Dermis lymphatic vessel endothelial cell (primary cell): ENCODE measurements at places on chromosomes 11 and 22. TPM values are rescaled to one million over a fixed set of nuclear protein-coding genes. Genes with fewer than 3 reads are reported as not detected.

Gene ASRGL1
- total RNA-seq = 2.1 and 36.5 TPM in 2 replicates

Gene CCDC87
- 0.11 and 0.17 TPM in 2 replicates for total RNA-seq

Gene LTO1
- total RNA-seq = 11.2 and 12.6 TPM in 2 replicates

Gene DERL3
- total RNA-seq = 0.17 and 0.33 TPM in 2 replicates

Gene TMX2
- total RNA-seq = 40.3 and 45.0 TPM in 2 replicates

Gene OR4D5
- total RNA-seq = not detected in 2 replicates

Gene CSNK1E
- total RNA-seq = 85.9 and 86.8 TPM in 2 replicates

Gene HTR3A
- not detected in 2 replicates for total RNA-seq

Gene APOBEC3H
- total RNA-seq = not detected in 2 replicates

Gene RANGAP1
- 38.7 and 52.8 TPM in 2 replicates for total RNA-seq

Gene APOA5
- not detected in 2 replicates for total RNA-seq

Gene APOBEC3G
- total RNA-seq = 4.3 and 6.7 TPM in 2 replicates

Gene NUCB2
- total RNA-seq = 47.9 and 65.2 TPM in 2 replicates

Gene RIBC2
- total RNA-seq = 0.11 and 0.26 TPM in 2 replicates

Gene OR8K3
- not detected in 2 replicates for total RNA-seq

Gene OR5A1
- total RNA-seq = under 0.01 TPM in 1 of 2 replicates, not detected in the other

Gene TUB
- total RNA-seq = 0.11 and 0.77 TPM in 2 replicates

Gene MMP7
- total RNA-seq = 0.43 and 1.7 TPM in 2 replicates

Gene SCARF2
- 4.4 and 5.7 TPM in 2 replicates for total RNA-seq

Gene PNPLA3
- total RNA-seq = 0.26 and 0.33 TPM in 2 replicates

Gene LAMTOR1
- 88.4 and 94.2 TPM in 2 replicates for total RNA-seq

Gene RFPL2
- under 0.01 and 0.09 TPM in 2 replicates for total RNA-seq

Gene SLC25A18
- total RNA-seq = not detected in 2 replicates

Gene ANO9
- 0.69 and 0.76 TPM in 2 replicates for total RNA-seq

Gene SELENOM
- 15.4 and 19.6 TPM in 2 replicates for total RNA-seq

Gene CTSF
- total RNA-seq = 39.6 and 44.7 TPM in 2 replicates

Gene LMO1
- not detected in 2 replicates for total RNA-seq

Gene OR5B12
- not detected in 2 replicates for total RNA-seq

Gene DRD2
- not detected in 2 replicates for total RNA-seq

Gene ART1
- total RNA-seq = not detected in 2 replicates

Gene GLYAT
- not detected in 2 replicates for total RNA-seq

Gene ATG2A
- total RNA-seq = 8.8 and 13.9 TPM in 2 replicates

Gene ABTB2
- 0.09 and 0.11 TPM in 2 replicates for total RNA-seq

Gene CEND1
- 0.09 TPM in 1 of 2 replicates, not detected in the other for total RNA-seq

Gene NXPE4
- total RNA-seq = not detected in 2 replicates

Gene KCNE3
- 0.11 and 0.34 TPM in 2 replicates for total RNA-seq

Gene UBQLNL
- not detected in 2 replicates for total RNA-seq

Gene DDX25
- 0.11 TPM in 1 of 2 replicates, not detected in the other for total RNA-seq

Gene OR8A1
- not detected in 2 replicates for total RNA-seq

Gene SMPD1
- 13.5 and 14.1 TPM in 2 replicates for total RNA-seq

Gene TMEM184B
- total RNA-seq = 18.6 and 23.5 TPM in 2 replicates

Gene CTSD
- 209 and 595 TPM in 2 replicates for total RNA-seq

Gene GPR83
- total RNA-seq = under 0.01 TPM in 1 of 2 replicates, not detected in the other

Gene KCNQ1
- 0.34 TPM in 1 of 2 replicates, not detected in the other for total RNA-seq

Gene OVOL1
- not detected in 2 replicates for total RNA-seq

Gene HRAS
- total RNA-seq = 34.2 and 39.2 TPM in 2 replicates

Gene ROBO4
- 181 and 296 TPM in 2 replicates for total RNA-seq

Gene KLHL35
- total RNA-seq = 1.2 and 1.3 TPM in 2 replicates

Gene CALCB
- total RNA-seq = not detected in 2 replicates

Gene DDX10
- 59.8 and 64.6 TPM in 2 replicates for total RNA-seq

Gene CXCR5
- total RNA-seq = not detected in 2 replicates

Gene SLC22A6
- not detected in 2 replicates for total RNA-seq

Gene ALDH3B2
- total RNA-seq = not detected in 2 replicates

Gene SF3A1
- 15.8 and 19.6 TPM in 2 replicates for total RNA-seq

Gene OR51S1
- total RNA-seq = not detected in 2 replicates

Gene NAALADL1
- 11.5 and 12.8 TPM in 2 replicates for total RNA-seq
